ENCODE measurements at places on chromosomes 1 and 21.

GRCh38 chr1:198809247-198809646, 170.4 kb downstream of the PTPRC start:
- no peak for DNase-seq

GRCh38 chr1:8841395-8841794, 24.0 kb upstream of the RERE start:
- no peak for DNase-seq

DNA sequence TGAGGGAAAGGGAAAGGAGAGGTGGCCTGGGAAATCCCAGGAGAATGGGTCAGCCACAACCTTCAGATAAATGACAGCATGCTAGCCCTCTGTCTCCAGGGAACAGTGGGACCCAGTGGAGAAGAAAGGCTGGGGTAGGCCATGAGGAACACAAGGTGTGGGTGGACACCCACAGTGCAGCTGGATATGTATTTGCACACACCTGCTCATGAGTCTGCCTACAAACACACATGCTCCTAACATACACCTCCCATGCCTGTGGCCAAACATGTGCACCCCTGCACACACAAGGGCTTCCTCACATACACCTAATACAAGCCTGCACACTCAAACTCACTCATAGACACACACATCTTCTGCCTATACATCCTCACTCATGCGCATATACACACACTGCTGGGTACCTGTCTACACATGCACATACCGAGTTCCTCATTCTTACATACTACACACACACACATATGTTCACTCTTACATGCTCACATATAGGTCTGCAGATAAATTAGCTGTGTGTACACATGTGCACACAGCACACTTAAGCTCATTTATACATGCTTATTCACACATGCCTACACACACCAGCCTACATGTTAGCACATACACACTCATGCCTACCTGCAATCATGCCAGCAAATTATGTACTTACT, 3.6 kb downstream of the C1orf216 start:
- no peak for DNase-seq

GRCh38 chr1:109615879-109616278, 3.5 kb downstream of the GNAT2 start:
- DNase-seq, result no peak

- no peak for DNase-seq
Observed at GRCh38 chr21:42310411-42311001, 4.7 kb downstream of the TFF3 start.

DNA sequence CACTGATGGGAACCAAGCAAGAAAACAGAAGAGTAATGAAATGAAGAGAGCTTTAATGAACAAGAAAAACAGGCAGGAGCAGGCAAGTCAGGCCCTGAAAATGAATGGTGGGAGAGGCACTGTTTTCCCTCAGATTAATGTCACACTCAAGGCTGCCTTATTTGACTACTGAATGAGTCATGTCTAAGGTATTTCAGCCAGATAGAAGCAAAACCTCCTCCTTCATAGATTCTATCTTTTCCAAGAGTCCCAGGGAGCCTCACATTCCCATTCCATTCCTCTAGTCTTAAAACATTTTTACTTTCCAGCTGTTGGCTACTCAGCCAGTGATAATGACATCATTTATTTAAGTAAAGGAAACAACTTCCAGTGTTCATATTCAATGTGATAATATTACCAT, 228.4 kb upstream of the NRIP1 start:
- no peak for DNase-seq

- DNase-seq, result peak; percentile 15
Observed at GRCh38 chr1:89633800-89634625, 1.1 kb downstream of the LRRC8C start.

DNA sequence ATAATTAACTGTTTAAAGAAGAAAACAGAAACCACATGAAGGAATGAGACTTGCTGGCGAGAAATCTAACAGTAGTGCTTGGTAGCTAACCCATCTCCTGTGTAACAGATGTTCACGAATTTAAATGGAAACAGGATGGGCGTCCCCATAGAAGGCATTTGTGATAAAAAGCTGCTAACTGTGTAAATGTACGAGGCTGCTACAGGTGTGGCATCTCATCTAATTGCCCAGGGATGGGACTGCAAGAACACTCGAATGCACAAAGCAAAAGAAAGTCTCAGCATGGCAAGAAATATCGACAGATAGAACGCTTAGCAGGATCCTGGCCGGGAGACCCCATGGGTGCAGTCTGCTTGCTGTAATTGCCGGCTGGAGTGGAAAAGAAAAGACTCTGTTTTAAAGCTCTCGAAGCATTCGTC, 112.7 kb downstream of the RUNX1 start:
- DNase-seq, result no peak

DNA sequence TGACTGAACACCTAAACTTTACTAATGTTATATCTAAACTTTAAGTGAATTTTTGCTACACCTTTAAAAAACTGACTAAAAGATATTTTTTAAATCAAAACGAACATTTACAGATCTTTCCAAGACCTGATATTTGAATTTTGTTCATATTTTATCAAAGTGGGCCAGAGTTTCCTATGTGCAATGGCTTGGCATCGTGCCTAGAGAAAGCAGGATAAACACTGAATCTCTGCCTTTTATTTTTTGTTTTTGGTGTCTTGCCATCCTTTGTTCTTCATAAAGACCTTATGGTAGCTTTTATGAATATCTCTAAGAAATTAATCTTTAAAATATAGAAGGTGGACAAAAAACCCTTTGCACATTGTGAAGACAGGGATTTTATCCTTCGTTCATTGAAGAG, 25.8 kb upstream of the VPS26C start:
- DNase-seq, result no peak

DNA sequence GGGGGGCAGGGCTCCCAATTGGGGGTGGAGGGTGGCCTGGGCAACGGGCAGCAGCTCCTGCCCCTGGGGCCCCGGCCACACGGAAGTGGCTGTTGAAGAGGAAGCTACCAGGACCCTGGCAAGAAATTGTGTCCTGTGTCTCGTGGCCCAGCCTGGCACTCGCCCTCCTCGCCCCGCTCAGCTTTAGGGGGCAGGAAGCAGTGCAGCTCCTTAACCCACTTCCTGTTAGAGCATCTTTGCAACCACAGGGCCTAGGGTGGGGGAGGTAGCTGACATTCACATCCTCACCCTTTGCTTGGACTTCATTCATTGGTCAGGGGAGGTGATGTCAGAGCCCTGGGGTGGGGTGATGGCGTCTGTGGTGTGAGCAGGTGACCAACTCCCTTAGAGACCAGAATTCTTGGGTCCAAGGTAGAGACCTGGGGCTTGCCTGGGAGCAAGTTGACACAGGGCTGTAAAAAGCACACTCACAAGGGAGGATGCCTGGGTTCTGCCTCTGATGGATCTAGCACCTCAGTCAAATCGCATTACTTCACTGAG, at the start of gene ARHGAP30:
TSS of gene ARHGAP30 (minus strand) at position 161 of the 540 bp plus-strand sequence. CDS start 267 bp downstream, outside the sequence.
- DNase-seq, result no peak

- DNase-seq, result no peak
Observed at GRCh38 chr1:228146417-228147150, 3.1 kb upstream of the GJC2 start.

DNA sequence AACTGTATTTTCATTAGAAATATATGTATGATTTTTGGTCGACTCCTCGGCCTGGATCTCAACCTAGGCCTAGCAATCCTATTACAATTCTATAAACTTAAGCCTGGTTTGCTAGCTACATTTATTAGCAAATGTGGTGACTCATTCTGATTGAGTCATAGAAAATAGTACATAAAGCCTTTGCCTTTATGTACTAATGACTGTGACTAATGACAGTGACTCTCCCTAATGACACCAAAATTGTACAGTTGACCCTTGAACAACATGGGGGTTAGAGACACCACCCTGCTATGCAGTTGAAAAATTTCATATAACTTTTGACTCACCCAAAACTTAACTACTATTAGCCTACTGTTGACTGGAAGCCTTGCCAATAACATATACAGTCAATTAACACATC, 78.9 kb downstream of the CLEC20A start:
- no peak for DNase-seq

- DNase-seq, result no peak
Observed at GRCh38 chr1:153040950-153041631, at the start of gene SPRR2D. Gene SPRR2D (minus strand): TSS chr1:153041120. CDS start chr1:153040346, 774 bp downstream.

GRCh38 chr1:167314671-167315070, 94.0 kb downstream of the POU2F1 start:
- no peak for DNase-seq
